GM20000 (cell line): ENCODE measurements at places on chromosomes 6 and 20.

- DNase-seq, result no peak
Observed at GRCh38 chr6:45136495-45136894, 191.6 kb upstream of the RUNX2 start.

DNA sequence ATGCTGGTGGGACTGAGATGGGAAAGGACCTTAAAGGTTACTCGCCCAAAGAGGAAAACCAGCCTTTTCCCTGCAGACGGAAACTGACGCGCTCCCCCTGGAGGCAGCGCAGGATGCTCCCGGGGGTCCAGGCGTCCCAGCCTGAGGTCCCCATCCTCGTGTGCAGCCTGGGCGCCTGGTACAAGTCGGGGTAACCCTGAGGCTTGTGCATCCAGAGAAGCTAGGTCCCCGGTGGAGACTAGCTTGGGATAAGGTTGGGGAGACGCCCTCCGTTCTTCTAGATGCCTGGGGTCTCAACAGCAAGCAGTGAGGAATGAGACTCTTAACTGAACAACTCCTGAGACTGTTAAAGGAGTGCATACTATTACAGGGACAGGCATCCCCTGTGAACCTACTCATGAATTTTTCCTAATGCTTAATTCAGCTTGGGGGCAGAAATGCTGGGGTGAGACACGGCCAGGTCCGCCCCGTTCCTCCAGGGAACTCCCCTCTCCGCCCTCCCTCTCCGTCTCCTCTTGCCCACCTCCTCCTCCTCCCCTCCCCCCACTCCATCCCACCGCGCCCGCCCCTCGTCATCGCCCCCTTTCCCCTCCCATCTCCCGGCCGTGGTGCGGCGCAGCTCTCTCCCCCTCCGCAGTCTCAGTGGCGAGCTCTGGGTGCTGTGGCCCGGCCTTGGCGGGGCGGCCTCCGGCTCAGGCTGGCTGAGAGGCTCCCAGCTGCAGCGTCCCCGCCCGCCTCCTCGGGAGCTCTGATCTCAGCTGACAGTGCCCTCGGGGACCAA lies at the start of gene PRSS35:
Gene PRSS35, plus strand, starts transcription at position 634 of the 781 bp plus-strand sequence. CDS start 10,908 bp downstream, outside the sequence.
- peak; percentile 44 for DNase-seq

- no peak for DNase-seq
Observed at GRCh38 chr6:4612636-4613171, 163.5 kb upstream of the CDYL start.

GRCh38 chr6:18436341-18436740 lies 49.2 kb downstream of the RNF144B start:
- DNase-seq, result no peak

DNA sequence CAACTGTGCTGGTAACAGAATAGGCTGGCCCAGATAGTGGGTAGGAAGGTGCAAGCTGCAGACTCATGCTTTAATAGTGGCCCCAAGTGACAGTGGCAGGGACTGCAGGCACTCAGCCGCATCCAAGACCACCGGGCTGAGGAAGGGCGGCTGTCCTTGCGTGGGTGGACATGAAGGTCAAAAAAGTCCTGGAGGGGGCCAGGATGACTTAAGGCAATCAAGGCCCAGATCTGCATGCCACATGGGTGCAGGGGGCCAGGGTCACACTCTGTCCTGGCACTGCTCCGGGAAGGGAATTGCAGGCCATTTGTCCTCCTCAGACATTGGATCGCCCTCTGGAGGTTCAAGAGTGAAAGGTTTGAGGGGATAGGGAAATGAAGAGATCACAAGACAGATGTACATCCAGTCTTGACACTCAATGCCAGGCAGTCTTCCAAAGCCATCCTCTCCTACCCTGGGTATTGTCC lies 10.4 kb upstream of the VNN2 start:
- DNase-seq, result peak; percentile 47

- no peak for DNase-seq
Observed at GRCh38 chr6:134714679-134715078, 235.2 kb downstream of the ALDH8A1 start.

DNA sequence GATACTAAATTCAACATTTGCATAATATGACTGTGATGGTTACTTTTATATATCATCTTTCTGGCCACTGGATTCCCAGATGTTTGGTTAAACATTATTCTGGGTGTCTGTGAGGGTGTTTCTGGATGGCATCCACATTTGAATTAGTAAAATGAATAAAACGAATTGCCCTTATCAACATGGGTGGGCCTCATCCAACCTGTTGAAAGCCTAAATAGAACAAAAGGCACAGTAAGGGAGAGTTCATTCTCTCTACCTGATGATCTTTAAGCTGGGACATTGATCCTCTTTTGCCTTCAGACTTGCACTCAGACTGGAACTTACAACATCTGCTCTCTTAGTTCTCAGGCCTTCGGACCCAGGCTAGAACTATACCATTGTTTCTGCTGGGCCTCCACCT lies 57.6 kb downstream of the CD24 start:
- DNase-seq, result no peak

GRCh38 chr6:79072640-79073181 lies 5.3 kb downstream of the PHIP start:
- DNase-seq, result peak; percentile 22

GRCh38 chr20:620246-620645 lies 10.1 kb upstream of the TCF15 start:
- DNase-seq, result no peak

DNA sequence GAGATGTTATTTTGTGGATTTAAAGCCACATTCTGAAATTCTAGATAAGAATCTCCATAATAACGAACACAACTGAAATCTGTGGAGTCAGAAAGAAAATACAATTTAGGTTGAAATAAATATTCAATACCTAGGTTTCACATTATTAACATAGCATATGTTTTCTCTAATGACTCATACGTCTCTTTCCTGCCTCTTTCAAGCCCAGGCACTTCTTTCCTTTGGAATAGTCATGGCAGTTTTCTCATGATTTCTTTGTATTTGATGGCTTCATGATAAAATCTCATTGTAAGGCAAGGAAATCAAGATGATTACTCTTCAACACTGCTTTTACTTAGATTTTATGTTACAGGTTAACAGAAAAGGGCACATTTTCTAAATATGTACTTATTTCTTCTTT lies 803.7 kb downstream of the PHF3 start:
- no peak for DNase-seq

DNA sequence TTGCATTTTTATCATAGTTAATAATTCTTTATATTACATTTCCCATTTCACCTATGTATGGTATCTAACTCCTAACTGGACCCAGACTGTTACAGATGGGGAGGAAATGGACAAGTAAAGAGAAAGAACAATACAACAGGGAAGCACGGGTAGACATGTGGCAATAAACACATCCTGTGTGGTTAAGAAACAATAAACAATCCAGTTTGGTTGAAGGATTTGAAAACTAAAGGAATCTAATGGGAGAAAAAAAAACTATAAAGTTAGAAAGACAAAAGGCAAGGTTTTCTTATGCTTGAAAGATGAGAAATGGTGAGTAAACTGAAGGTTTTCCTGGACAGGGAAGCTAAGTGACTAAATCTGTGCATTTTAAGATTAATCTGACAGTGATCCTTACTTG lies 34.9 kb upstream of the ALDH8A1 start:
- DNase-seq, result no peak

- DNase-seq, result no peak
Observed at GRCh38 chr6:138714493-138714892, 59.1 kb upstream of the CCDC28A start.

DNA sequence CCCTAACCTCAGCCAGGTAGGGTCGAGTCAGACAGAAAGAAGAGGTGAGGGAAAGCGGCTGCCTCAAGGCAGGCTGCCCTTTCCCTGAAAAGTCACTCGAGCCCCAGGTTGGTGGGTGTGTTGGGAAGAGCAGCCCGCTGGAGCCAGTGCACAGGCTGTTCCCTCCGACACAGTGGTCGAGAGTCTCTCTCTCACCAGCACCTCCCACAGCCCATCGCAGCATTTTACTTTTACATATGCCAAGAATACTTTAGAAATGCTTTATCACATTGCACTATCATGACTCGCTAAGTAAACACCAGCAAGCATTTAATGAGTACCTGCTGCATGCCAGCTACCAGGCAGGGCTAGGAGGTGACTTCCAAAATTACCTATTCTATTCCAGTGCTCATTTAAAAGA lies 1.7 kb downstream of the PRPH2 start:
- no peak for DNase-seq

DNA sequence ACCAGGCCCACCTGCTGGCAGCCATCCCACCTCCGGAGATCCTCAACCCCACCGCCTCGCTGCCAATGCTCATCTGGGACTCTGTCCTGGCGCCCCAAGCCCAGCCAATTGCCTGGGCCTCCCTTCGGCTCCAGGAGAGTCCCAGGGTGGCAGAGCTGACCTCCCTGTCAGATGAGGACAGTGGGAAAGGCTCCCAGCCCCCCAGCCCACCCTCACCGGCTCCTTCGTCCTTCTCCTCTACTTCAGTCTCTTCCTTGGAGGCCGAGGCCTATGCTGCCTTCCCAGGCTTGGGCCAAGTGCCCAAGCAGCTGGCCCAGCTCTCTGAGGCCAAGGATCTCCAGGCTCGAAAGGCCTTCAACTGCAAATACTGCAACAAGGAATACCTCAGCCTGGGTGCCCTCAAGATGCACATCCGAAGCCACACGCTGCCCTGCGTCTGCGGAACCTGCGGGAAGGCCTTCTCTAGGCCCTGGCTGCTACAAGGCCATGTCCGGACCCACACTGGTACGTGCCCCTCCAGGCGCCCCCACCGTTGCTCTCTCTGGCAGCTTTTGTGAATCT lies 1.1 kb downstream of the SNAI1 start:
- DNase-seq, result no peak

DNA sequence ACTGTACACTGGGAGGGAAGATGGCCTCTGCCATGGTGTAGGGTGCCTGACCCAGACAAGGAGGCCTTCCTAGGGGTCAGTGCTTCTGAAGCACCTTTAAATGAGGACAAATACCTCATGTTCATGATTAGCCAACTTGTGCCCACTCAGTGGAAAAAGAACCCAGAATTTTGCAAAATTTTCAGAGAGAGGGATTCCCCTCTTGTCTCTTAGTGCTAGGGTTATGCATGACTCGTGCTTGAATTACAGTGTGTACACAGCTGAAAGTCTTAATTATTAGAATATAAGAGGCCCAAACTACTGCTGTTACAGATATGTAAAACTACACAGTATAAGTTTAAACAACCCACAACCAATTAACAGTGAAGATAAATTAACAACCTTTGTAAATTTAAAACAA lies 38.0 kb downstream of the HLA-G start:
- no peak for DNase-seq

- no peak for DNase-seq
Observed at GRCh38 chr6:123812621-123813020, 9.0 kb downstream of the NKAIN2 start.

- DNase-seq, result no peak
Observed at GRCh38 chr20:46789339-46790028, 80.0 kb downstream of the SLC2A10 start.

- DNase-seq, result no peak
Observed at GRCh38 chr6:155582016-155582991, 126.7 kb upstream of the NOX3 start.

DNA sequence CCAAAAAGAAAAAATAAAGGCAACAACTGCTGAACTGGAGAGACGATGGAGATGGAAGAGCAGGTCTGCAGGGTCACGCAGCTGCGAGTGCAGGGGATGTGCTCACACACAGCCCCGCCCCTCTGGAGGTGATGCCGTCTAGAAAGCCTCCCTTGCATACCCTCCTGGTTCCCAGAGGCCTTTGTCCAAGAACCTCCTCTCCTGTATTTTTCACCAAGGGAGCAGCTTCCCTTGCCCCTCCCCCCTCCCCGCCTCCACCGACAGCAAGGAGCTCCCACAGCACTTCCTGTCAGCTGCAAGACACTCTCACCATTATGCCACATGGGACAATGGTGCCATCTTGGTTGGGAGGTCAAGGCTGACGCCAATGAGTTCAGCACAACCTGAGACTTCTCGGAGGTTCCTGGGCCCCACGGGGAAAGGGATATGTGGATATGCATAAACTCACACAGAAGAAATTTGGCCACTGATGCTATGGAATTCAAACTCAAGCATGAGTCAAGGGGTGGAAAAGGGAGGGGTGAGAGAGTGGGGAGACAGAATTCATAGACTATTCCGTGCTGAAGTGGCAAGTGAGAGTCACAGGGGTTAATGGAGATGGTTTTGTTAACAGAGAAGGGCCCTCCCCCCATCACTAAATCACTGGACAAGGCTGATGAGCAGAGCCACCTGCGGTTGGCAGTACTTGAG lies 132.9 kb downstream of the SCML4 start:
- no peak for DNase-seq

DNA sequence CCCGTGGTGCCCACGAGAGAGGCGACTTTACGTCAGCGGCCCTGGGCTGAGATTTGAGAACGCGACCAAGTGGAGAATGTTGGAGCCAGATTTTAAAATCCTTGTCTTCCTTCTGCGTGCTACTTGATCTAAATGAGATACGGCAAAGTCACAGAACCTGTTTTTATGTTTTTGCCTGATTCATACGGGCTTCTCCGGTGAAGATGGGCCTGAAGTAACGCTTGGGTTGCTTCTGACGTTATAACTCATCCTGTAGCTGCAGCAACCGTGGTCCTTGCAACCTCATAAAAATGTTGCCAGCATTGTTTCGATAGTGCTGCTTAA lies 462 bp upstream of the SLC35B3 start:
- DNase-seq, result no peak

- DNase-seq, result no peak
Observed at GRCh38 chr6:137698636-137699030, 168.4 kb upstream of the TNFAIP3 start.

DNA sequence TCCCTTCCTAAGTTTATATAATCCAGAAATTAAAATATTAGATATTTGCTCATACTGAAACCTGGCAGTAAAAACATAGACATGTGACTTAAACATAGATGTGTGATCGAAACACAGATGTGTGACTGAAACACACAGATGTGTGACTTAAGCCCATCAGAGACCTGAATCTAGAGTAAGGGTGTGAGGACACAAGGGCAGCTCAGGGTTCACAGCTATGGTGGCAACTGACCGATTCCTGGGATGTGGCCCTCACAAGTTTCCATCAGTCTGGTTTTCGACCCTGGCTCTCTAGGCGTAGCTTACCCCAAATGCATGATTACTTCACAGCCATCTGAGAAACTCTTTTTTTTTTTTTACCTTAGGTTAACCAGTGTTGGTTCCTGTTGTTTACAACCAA lies 137.0 kb downstream of the NRN1 start:
- no peak for DNase-seq

GRCh38 chr20:61628480-61628879 lies 376.4 kb downstream of the CDH4 start:
- no peak for DNase-seq

GRCh38 chr6:63904650-63905248 lies 269.1 kb downstream of the PHF3 start:
- DNase-seq, result no peak

- no peak for DNase-seq
Observed at GRCh38 chr20:496126-496696, 33.9 kb upstream of the TBC1D20 start.

DNA sequence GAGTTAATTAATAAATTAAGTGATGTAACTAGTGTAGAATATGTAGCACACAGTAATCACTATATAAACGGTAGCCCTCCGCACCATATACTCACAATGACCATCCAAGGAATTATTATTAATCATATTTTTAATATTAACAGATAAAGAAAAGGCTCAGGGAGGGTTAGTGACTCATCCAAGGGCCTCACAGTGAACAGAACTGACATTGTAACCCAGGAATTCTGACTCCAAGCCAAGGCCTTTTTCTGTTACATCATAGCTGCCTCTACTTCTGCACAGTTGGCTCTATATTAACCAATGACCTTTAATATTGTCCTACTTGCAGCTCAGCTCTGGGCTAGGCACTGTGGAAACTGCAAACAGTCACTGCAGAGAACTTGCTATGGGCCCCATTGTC lies 117.5 kb upstream of the SIRPG start:
- no peak for DNase-seq

- DNase-seq, result peak; percentile 54
Observed at GRCh38 chr6:151763938-151764680, 43.4 kb upstream of the ESR1 start.
